ENCODE measurements at places on chromosomes 1 and 21. TPM values are rescaled to one million over a fixed set of nuclear protein-coding genes. Genes with fewer than 3 reads are reported as not detected.

CADM3 gene
- not detected for total RNA-seq

ARMH1 gene
- total RNA-seq, result not detected

ARPC5 gene
- total RNA-seq, result 173 TPM

EDARADD gene
- total RNA-seq, result not detected

NPHS2 gene
- not detected for total RNA-seq

HPDL gene
- total RNA-seq, result 0.24 TPM

LORICRIN gene
- not detected for total RNA-seq

GRCh38 chr1:47569681-47570470 lies 132.0 kb downstream of the FOXD2 start:
- DNase-seq, result peak; percentile 63

DNA sequence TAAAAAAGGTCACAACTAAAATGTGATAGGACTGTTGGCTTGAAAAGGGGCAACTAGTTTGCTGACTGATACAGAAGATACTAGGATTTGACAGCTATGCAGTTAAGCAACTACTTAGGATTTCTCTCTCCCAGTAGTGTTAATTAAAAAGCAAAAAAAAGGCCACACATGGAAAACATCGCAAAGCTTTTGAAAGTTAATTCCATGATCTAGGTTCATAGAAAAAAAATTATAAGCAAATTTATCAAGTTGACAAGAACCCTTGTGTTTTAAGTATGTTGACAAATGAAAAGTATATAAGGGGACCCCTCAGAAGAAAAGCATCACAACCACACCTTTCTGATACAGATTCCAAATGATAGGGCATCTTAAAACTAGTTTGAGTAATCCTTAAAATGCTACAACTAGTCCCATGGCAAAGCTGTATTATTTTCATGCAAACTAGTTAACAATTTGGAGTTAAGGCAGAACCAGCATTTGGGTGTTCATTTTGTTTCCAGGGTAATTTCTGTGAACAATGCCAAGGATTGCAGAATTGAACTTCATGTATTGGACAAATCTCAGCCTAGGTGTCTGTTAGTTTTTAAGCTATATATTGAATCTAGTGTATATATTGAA lies 4.1 kb downstream of the PNRC2 start:
- DNase-seq, result no peak

DNA sequence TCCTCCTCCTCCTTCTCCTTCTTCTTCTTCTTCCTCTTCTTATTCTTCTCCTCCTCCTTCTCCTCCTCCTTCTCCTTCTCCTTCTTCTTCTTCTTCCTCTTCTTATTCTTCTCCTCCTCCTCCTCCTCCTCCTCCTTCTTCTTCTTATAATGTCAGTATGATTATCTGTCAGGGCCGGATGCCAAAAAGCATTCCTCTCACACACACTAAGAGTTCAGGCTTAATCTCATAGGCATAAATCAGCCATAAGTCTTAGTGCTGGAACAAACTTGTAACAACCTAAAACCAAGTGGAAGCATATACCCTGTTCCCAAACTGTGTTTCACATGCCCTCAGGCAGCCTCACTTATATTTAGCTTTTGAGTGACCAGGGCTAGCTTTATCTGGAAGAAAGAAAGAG lies 240.3 kb downstream of the LMX1A start:
- DNase-seq, result no peak

GRCh38 chr1:44664730-44665370 lies 9.4 kb downstream of the TMEM53 start:
- no peak for DNase-seq

- DNase-seq, result no peak
Observed at GRCh38 chr1:25862785-25863485, 3.7 kb upstream of the AUNIP start.

GRCh38 chr1:218865591-218865990 lies 308.1 kb upstream of the LYPLAL1 start:
- no peak for DNase-seq

DNA sequence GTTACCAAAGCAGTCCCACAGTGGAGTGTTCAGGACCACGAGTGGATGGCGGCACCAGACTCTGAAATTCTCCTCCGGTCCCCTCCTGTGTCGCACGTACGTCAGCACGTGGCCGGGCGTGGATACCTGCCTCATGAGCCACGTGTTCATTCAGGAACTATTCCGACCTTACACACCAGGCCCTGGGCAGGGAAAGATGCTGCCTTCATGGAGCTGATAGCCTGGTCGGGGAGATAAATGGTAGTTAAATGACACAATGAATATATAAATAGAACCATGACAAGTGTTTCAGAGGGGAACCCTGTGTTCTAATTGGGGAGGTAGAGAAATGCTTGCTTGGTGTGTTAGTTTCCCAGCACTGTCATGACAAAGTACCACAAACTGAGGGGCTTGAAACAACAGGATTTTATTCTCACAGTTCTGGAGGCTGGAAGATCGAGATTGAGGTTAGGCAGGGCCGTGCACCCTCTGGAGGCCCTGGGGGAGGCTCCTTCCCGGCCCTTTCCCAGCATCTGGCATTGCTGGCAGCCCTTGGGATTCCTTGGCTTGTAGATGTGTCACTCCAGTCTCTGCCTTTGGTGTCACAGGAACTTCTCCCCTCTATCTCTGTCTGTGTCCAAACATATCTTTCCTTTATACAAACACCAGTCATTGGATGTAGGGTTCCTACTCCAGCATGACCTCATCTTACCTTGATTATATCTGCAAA lies 28.9 kb upstream of the GPR137B start:
- DNase-seq, result no peak

DNA sequence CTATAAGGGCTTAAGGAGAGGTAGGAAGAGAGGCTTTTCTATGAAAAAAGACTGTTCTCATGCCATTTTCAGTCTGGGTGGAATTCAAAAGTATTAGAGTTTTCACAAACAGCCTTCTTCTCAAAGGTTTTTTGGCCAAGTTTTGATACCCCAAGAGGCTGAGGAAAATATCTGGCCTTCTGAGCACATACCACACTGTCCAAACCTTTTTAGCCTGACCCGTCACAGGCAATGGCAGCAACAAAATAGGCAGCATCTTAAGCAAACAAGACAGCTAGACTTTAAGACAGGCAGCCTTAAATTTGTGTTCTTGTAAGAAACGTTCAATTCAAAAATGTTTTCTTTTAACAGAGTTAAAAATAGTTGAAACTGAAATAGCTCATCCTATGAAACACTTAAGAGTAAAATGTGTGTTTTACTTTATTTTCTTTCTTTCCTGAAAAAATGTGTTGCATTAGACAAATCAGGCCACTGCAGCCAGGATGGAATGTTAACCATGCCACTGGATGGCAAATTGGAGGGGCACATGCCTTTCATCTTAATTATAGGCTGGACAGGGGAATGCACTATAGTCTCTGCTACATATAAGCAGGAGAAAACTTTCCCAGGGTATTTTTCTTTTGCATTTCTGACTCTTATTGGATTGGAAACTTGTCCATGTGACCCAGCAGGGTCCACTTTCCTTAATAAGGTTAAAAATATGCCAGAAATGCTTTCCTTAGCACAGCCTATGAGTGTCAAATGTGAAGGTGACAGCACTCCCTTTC lies 315.0 kb downstream of the TGFB2 start:
- DNase-seq, result no peak

- DNase-seq, result no peak
Observed at GRCh38 chr1:21157868-21158267, 18.8 kb downstream of the EIF4G3 start.

DNA sequence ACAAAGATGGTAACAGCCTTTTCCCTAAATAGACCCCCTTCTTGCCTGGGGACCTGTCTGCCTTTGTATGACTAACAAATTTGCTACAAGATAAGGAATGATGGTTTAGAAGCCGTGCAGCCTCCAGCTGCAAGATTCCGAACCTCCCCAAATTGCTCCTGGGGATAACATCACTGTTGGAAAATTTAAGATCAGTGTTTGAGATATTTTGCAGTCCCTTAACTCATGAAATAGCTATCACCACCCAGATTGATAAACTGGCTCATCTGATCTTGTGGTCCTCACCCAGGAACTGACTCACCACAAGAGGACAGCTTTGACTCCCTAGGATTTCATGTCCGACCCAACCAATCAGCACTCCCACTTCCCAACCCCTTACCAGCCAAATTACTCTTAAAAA lies 254.7 kb downstream of the USH2A start:
- DNase-seq, result no peak

- DNase-seq, result no peak
Observed at GRCh38 chr1:223820971-223821370, 24.8 kb downstream of the TP53BP2 start.

DNA sequence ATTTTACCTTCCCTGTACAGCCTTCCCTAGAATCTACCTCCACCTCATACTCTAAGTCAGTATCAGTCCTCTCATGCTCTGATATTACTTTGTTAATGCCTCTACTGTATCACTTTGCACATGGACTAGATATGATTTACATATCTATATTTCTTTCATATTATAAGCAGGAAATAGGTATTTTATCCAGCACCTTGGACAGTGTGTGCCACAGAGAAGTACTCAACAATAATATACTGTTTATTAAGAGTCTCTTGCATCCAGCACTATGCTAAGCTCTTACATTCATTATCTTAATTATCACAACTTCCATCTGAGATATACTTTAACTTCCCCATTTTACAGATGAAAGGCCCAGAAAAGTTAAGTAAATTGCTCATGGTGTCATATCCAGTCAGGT lies 247.9 kb upstream of the DAB1 start:
- no peak for DNase-seq

DNA sequence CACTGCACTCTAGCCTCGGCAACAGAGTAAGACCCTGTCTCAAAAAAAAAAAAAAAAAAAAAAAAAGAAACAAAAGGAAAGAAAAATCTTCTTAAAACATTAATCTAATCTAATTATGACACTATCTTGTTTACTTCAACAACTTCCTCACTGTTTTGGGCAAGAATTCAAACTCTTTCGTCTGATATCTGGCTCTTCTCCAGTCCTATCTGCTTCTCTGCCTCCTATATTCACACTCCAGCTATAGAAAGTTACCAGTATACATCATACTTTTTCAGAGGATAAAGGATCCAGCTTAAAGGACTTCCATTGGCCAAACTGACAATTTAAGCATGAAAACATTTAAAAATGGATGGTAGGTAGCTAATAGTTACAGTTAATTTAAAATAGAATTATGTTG lies 47.3 kb downstream of the EIF2B3 start:
- DNase-seq, result no peak

DNA sequence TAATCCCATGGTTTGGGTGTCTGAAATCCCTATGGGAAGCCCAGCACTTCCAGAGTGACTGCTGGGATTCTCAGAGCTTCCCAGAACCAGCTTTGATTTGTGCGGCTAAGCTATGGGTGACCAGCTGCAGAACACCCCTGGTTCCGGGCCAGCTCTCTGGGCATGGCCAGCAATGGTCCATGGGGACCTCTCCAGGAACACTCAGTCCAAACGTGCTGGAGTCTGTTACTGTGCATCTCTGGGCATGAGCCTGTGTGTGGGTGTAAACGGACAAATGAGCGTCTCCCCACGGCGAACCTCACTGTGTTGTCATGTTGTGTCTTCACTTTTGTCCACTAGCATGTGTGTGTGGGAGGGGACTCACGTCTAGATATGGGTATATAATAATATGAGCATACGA lies 54.4 kb downstream of the MAB21L3 start:
- no peak for DNase-seq

DNA sequence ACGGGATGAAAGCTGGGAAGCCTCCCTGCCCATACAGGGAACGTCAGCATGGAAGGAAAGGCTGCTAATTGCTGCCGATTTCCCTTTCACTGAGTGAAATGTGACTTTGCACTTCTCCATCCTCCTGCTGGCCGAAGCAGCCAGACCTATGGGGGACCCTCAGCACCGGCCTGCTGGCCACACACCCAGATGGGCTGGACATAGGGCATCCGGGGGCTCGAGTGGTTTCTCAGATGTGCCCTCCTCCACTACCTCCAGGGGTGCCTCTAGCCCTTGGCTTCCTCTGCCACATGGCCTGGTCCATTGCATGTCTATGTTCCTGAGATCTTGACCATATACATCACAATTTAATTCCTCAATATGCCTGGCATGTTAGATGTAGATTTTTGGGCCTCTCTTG lies 79.7 kb downstream of the LRRN2 start:
- no peak for DNase-seq

DNA sequence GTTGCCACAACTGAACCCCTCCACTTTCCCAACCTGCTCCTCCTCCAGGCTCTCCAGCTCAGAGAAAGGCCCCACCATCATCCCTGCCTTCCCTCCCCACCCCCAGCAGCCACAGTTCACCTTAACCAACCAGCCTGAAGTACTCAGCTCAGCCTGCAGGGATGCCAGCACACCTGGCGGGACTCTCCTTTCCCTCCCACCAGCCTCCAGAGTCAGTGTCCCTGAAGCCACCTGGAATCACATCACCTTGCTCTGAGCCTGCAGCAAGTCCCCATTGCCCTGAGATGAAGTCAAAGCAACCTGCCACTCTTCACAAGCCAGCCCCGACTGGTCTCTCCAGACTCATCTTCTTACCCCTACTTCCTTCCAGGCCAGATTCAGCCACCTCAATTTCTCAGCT lies 26.2 kb upstream of the ZC3H12A start:
- DNase-seq, result no peak

DNA sequence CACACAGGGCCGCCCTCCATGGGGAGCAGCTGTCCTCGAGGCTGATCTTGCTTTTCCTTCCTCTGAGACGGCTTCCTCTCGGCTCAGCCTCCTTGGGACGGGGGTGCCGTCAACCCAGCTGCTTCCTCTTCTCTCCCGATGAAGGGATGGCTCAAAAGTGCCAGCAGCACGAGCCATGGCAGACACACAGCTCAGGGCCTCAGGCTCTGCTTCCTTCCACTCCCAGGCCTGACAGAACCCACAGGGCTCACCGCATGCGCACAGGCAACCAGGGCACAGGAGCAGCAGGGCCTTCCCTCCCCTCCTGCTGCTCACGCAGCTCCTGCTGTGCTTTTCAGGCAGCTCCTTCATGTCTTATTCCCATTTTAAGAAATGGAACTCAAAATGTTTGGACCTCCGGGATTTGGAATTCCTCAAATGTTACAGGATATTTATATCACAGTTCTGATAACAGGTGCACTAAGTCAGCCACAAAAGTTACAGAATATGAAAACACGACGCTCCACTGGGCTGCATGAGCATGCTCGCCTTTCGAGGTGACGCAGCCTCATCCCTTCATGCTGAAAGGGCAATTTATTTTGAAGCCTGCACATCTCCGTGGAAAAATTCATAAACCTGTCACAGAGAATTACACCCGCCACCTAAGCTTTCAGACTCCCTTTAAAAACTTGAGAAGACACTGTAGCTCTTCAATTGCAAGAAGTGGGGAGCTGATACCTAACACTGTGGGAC lies 84.4 kb downstream of the HSF2BP start:
- no peak for DNase-seq

DNA sequence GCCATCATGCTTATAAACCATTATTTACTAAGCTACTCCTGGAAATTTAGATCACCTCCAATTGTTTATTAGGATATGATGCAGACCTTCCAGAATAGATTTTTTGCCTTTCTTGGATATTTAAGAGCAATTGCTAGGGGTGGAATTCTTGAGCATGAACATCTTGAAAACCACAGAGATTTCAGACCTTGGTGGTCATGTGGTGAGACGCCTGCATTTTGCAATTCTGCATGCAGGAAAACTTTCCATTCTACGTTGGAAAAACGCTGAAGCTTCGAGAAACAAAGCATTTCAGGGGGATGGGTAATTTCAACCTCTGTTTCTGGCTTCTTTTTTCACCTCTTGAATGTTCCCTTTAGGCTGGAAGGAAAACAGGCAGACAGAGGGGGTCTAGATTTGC lies 596.3 kb downstream of the KIF26B start:
- DNase-seq, result no peak
